ENCODE measurements at places on chromosomes 11 and 22. TPM values are rescaled to one million over a fixed set of nuclear protein-coding genes. Genes with fewer than 3 reads are reported as not detected.

DNA sequence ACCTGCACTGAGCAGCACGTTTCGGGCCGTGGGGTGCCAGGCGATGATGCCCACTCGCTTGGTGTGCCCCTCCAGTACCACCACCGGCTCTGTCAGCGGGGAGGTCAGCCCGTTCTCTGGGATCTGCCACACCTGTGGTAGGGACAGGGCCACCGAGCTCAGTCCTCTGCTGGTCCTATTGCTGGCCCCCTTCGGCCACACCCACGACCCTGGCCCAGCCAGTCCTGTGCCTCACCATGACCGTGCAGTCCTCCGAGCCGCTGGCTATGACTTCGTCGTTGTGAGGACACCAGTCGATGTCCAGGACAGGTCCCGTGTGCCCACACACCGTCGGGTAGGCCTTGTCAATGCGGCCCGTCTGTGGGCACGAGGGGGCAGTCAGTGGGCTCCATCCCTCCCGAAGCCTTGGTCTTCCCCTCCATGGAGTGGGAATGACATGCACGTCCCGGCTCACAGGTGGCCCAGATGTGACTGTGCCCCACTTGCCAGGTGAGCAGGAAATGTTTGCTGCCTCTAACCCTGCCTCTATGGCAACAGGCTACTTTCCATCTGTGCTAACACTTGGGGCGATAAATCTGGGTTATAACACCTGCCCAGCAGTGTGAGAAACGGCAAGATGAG, 1.4 kb downstream of the CORO1B start:
- H3K4me1 ChIP-seq, result peaks cover 4% of the 10 kb centered on the region
- H3K4me3 ChIP-seq, result no peak overlapping the region
- H3K27ac ChIP-seq, result peak overlapping the region; percentile 94
- H3K36me3 ChIP-seq, result no peaks in the 10 kb centered on the region
- H3K27me3 ChIP-seq, result no peaks in the 10 kb centered on the region

The GLYATL1 gene
- polyA plus RNA-seq, result not detected

The MFNG gene
- polyA plus RNA-seq, result 7.1 TPM

The PRR33 gene
- polyA plus RNA-seq, result 0.01 TPM

- no peak overlapping the region for H3K4me3 ChIP-seq
- no peaks in the 10 kb centered on the region for H3K27me3 ChIP-seq
- DNase-seq, result no peak
- no peaks in the 10 kb centered on the region for H3K36me3 ChIP-seq
- H3K4me1 ChIP-seq, result peaks cover 7% of the 10 kb centered on the region
- H3K27ac ChIP-seq, result no peak overlapping the region
These were observed 56.2 kb upstream of the ARHGAP42 start for GRCh38 chr11:100630898-100631297.

DNA sequence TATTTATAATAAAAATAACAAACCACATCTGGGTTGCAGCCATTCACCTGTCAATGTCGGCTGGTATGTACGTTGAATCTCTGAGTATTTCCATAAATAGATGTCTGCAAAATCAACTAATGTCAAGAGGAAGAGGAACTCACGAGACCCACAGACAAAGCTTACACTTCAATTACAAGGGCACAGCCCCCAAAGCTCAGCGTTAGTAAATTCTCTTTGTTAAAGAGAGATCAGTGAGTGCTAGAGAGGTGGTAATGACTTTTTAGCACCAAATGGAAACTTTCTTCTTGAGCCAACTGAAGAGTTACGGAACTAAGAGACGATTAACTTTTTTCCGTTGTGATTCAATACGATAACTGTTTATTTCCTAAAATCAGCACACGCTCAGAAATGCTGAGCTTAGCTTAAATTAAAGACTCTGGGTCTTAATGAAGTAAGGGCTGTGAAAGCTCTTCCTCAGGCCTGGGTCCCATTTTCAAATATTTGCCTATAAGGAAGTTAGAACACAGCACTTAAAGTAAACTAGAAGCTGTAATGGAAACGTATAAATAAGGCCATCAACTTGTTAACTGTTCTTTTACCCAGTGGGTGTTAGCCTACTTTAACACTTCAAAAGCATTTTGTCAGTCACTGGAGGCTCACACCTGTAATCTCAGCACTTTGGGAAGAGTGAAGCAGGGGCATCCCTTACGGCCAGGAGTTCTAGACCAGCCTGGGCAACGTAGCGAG, 22.8 kb upstream of the TFIP11 start:
- H3K27me3 ChIP-seq, result no peaks in the 10 kb centered on the region
- no peak overlapping the region for H3K4me3 ChIP-seq
- no peak overlapping the region for H3K27ac ChIP-seq
- H3K4me1 ChIP-seq, result no peaks in the 10 kb centered on the region
- H3K36me3 ChIP-seq, result no peaks in the 10 kb centered on the region

- H3K4me3 ChIP-seq, result no peak overlapping the region
- no peak for DNase-seq
- H3K27me3 ChIP-seq, result no peaks in the 10 kb centered on the region
- no peak overlapping the region for H3K27ac ChIP-seq
- H3K4me1 ChIP-seq, result no peaks in the 10 kb centered on the region
These were observed 92.2 kb downstream of the BRD1 start for GRCh38 chr22:49735411-49735900.

The WEE1 gene
- 10.6 TPM for polyA plus RNA-seq

DNA sequence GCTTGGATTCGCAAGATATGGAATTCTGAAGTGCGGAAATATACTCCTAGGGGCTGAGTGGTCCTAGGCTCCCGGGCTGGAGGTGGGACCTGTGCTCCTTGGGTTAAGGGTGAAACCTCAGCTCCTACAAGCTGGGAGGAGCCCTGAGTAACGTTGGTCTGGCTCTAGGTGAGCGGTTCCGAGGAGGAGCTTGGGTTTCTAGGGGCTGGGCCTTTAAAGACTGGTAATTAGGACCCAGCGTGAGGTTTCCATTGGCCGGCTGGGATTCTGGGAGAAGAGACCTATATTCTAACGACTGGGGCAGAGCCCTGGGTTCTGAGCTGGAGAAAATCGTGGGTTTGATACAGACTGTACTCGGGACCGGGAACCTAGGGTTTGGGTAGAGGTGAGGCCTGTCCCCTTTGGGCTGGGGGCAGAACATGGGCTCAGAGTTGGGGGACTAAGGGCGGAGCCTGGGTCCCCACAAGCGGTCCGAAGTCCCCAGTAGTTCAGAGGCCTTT, 882 bp upstream of the MAP4K2 start:
- peaks cover 2% of the 10 kb centered on the region for H3K4me1 ChIP-seq
- peak overlapping the region; percentile 93 for H3K27ac ChIP-seq
- H3K36me3 ChIP-seq, result no peaks in the 10 kb centered on the region
- peak overlapping the region; percentile 60 for H3K4me3 ChIP-seq
- no peaks in the 10 kb centered on the region for H3K27me3 ChIP-seq
- DNase-seq, result peak; percentile 37

DNA sequence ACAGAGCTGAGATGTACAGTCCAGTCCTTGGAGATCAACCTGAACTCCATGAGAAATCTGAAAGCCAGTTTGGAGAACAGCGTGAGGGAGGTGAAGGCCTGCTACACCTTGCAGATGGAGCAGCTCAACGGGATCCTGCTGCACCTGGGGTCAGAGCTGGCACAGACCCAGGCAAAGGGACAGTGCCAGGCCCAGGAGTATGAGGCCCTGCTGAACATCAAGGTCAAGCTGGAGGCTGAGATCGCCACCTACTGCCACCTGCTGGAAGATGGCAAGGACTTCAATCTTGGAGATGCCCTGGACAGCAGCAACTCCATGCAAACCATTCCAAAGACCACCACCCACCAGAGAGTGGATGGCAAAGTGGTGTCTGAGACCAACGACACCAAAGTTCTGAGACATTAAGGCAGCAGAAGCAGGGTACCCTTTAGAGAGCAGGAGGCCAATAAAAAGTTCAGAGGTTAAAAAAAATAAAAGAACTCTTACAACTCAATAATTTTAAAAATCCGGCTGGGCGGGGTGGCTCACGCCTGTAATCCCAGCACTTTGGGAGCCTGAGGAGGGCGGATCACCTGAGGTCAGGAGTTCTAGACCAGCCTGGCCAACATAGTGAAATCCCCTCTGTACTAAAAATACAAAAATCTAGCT, 69.9 kb upstream of the RTL6 start:
- H3K27ac ChIP-seq, result no peak overlapping the region
- H3K4me3 ChIP-seq, result no peak overlapping the region
- H3K4me1 ChIP-seq, result no peaks in the 10 kb centered on the region
- DNase-seq, result no peak
- H3K36me3 ChIP-seq, result no peaks in the 10 kb centered on the region
- H3K27me3 ChIP-seq, result no peaks in the 10 kb centered on the region

DNA sequence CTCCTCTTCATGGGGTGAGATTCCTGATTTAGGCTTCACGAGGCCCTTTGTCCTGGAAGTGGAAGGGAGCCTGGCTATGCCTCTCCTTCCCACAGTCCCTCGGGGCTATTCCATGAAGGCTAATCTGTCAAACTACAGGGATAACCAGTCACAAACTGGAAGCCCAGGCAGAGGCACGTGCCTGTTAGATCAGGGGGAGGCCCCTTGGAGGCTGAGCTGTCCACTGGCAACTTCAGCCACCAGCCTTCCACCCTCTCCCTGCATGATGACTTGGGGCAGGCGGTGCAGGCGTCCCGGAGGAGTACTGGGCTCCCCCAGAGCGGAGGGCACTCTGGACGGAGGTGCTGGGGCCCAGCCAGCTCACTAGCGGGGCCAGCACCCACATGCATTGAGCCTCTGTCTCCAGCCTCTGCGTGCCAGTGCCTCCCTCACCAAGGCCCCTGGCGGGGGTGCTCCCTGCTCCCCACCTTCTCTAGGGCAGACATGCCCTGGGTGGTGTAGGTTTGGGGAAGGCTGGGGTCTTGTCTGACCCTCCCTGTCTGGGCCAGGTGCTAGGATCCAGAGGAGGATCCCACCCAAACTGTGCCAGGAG, 42.9 kb downstream of the WNT11 start:
- H3K4me1 ChIP-seq, result peaks cover 3% of the 10 kb centered on the region
- no peaks in the 10 kb centered on the region for H3K27me3 ChIP-seq
- DNase-seq, result no peak
- H3K27ac ChIP-seq, result no peak overlapping the region
- no peak overlapping the region for H3K4me3 ChIP-seq

- peak; percentile 97 for DNase-seq
- peaks cover 5% of the 10 kb centered on the region for H3K4me1 ChIP-seq
- no peak within 1 kb of the TSS for H3K27ac ChIP-seq
- H3K4me3 ChIP-seq, result peak within 1 kb of the TSS; percentile 72
These were observed at the start of gene FAM118A for GRCh38 chr22:45309422-45310227. Gene FAM118A, plus strand, starts transcription at chr22:45309934. Its CDS starts 12,446 bp downstream, at chr22:45322380.

DNA sequence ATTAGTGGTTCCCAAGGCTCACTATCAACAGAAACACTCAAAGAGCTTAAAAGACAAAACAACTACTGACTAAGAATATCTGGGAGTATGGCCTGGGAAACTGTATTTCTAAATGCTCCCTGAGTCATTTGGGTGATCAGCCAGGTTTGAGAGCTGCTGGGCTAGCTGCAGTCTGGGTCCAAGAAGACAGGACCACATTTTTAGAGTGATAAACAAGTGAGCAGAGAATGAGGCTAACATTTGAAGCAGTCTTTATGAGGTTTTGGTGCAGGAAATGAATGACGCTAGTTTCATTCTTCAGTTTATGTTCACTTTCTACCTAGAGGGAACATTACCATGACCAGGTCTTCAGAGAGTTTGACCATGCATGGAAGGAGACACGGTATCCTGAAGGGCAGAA, 97.7 kb downstream of the TEAD1 start:
- H3K4me1 ChIP-seq, result peaks cover 23% of the 10 kb centered on the region
- no peak for DNase-seq
- no peaks in the 10 kb centered on the region for H3K36me3 ChIP-seq
- no peak overlapping the region for H3K27ac ChIP-seq
- H3K4me3 ChIP-seq, result no peak overlapping the region
- no peaks in the 10 kb centered on the region for H3K27me3 ChIP-seq

The KRTAP5-1 gene
- not detected for polyA plus RNA-seq

The OR4C13 gene
- polyA plus RNA-seq, result not detected

- H3K27me3 ChIP-seq, result no peaks in the 10 kb centered on the region
- no peak for DNase-seq
- no peak overlapping the region for H3K27ac ChIP-seq
- no peaks in the 10 kb centered on the region for H3K4me1 ChIP-seq
- H3K36me3 ChIP-seq, result no peaks in the 10 kb centered on the region
- H3K4me3 ChIP-seq, result no peak overlapping the region
These were observed 5.4 kb downstream of the MTFP1 start for GRCh38 chr22:30430933-30431332.
